ENCODE measurements at places on chromosomes 6 and 20. TPM values are rescaled to one million over a fixed set of nuclear protein-coding genes. Genes with fewer than 3 reads are reported as not detected.

- H3K36me3 ChIP-seq: no peaks in the 10 kb centered on the region
- H3K4me1 ChIP-seq: no peaks in the 10 kb centered on the region
- no peak for DNase-seq
- H3K27ac ChIP-seq: no peak overlapping the region
- no peaks in the 10 kb centered on the region for H3K27me3 ChIP-seq
Measured at GRCh38 chr6:166648846-166649245, 21.8 kb upstream of the RPS6KA2 start.

DNA sequence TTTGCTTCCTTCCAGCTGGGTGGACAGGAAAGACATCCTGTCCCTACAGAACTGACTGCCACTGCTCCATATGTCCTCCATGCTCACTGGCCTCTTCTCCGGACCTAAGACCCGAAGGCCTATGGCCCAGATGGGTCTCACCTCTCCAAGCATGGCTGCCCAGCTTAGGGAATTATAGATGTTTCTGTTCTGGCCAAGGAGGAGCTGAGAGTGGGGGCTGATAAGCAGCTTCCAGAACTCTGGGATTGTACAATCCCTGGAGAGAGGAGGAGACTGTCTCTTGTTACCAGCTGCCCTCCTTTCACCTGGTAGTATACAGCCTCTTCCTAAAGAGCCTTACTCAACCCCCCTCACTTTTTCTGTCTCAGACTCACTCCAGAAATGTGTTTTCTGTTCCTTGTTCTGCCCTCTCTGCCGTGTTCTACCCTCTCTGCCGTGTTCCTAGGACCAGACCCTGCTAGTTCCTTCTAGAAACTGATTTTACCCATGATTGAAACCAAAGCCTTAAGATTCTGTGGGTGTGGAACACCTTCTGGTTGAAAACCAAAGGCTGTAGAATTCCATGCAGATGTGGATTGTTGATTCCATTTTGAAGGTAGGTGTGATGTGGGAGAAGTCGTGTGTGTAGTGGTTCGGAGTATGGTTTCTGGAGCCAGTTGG lies 28.7 kb downstream of the ANKS1A start:
- no peaks in the 10 kb centered on the region for H3K27me3 ChIP-seq
- H3K36me3 ChIP-seq: no peaks in the 10 kb centered on the region
- H3K4me1 ChIP-seq: no peaks in the 10 kb centered on the region
- no peak for DNase-seq

MYMX gene
- total RNA-seq: not detected

- no peak overlapping the region for H3K4me3 ChIP-seq
- H3K27me3 ChIP-seq: no peaks in the 10 kb centered on the region
- peaks cover 6% of the 10 kb centered on the region for H3K36me3 ChIP-seq
- no peak for DNase-seq
- peaks cover 26% of the 10 kb centered on the region for H3K4me1 ChIP-seq
- H3K27ac ChIP-seq: no peak overlapping the region
Measured at GRCh38 chr6:43061861-43062260, 2.4 kb downstream of the KLC4 start.

FRMD1 gene
- 0.07 TPM for total RNA-seq

DNA sequence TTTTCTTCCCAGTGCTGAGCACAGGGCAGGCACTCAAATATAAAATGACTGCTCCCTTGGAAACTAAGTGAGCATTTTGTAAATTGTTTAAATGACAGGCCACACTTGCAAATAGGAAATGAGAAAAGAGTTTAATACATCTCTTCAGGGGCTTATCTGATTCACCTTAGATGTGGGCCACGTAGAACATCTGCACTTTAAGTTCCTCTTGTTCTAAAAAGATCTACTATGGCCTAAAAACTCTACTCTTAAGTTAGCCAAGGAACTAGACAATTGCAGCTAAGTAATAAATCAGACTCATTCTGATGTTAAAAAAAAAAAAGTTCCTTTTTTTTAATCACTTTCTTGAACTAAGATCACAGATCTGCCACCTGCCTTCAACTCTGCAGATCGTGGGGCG lies 126.3 kb downstream of the KIF16B start:
- H3K27me3 ChIP-seq: no peaks in the 10 kb centered on the region
- no peak overlapping the region for H3K27ac ChIP-seq
- no peaks in the 10 kb centered on the region for H3K36me3 ChIP-seq
- no peak for DNase-seq
- no peak overlapping the region for H3K4me3 ChIP-seq

GRCh38 chr20:53582574-53583351 lies 10.9 kb downstream of the ZNF217 start:
- H3K27ac ChIP-seq: peak overlapping the region; percentile 42
- peaks cover 85% of the 10 kb centered on the region for H3K4me1 ChIP-seq
- H3K4me3 ChIP-seq: no peak overlapping the region
- no peaks in the 10 kb centered on the region for H3K36me3 ChIP-seq
- no peak for DNase-seq

COL12A1 gene
- 3.7 TPM for total RNA-seq

DNA sequence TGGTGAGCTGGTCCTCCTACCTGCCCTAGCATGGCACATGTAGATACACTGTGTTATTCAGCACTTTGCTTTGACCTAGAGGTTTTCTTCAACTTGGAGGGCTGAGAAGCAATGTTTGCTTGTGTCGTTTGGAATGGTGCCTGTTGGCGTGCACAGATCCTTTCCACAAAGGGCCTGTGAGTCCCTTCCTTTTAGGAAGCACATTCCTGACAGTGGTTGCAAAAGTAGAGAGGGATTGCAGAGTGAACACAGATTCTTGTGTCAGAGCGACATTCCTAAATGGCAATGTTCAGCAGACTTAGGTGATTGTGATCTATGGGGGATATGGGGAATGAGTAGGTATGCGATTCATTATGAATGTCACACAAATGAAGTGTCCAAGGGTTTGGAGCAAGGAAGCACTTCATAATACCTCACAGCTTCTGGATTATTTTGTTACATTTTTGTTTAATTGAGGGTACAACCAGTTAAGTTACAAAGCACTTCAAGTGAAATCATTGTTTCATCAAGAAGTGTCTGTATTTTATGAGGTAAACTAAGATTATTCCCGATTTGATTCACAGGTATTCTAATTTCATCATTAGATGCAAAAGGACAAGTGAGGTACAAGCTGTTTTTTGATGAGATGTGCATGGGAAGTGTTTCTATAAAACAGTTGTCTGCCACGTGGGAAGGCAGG lies 713 bp upstream of the RNF144B start:
- peak overlapping the region; percentile 62 for H3K4me3 ChIP-seq
- H3K4me1 ChIP-seq: no peaks in the 10 kb centered on the region
- peak overlapping the region; percentile 88 for H3K27ac ChIP-seq
- H3K36me3 ChIP-seq: no peaks in the 10 kb centered on the region
- DNase-seq: peak; percentile 34

FNDC1 gene
- total RNA-seq: 2.7 TPM

- no peaks in the 10 kb centered on the region for H3K36me3 ChIP-seq
- no peaks in the 10 kb centered on the region for H3K27me3 ChIP-seq
- DNase-seq: peak; percentile 77
- no peak overlapping the region for H3K4me3 ChIP-seq
- no peak overlapping the region for H3K27ac ChIP-seq
Measured at GRCh38 chr6:150711584-150712504, 112.2 kb downstream of the PLEKHG1 start.

GPLD1 gene
- 19.9 TPM for total RNA-seq

MAS1 gene
- total RNA-seq: not detected

DNA sequence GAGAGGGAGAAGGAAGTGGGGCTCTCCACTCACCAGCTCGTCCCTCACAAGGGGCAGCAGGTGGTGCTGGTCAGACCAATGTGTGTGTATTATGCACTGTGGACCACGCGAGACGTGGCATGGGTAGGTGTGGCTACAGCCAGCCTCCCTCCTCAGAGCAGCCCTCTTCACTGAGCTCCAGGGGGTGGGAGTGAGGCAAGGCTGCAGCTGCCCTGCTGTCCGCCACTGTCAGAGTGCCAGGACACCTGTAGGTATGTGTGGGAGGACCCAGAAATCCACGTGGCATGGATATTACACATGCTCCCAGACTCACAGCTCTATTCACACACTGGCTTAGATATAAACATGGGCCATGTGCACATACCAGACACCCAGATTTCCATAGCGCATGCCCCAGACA lies 90.3 kb downstream of the VEGFA start:
- H3K4me3 ChIP-seq: no peak overlapping the region
- no peak overlapping the region for H3K27ac ChIP-seq
- H3K27me3 ChIP-seq: no peaks in the 10 kb centered on the region
- no peaks in the 10 kb centered on the region for H3K36me3 ChIP-seq

DNA sequence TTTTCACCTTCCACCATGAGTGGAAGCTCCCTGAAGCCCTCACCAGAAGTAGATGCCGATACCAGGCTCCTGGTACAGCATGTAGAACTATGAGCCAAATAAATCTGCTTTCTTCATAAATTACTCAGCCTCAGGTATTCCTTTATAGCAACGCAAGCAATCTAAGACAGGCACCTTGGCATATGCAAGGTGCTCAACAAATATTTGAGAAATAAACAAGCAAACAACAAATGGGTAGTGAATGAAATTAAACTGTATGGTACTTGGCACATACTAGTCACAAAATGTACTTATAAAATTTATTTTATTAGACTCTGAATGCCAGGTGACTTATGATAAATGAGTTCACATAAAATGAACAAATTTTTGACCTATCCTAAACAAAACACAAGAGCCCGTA lies 220.3 kb downstream of the MAFB start:
- no peak overlapping the region for H3K4me3 ChIP-seq
- no peak overlapping the region for H3K27ac ChIP-seq
- no peak for DNase-seq
- no peaks in the 10 kb centered on the region for H3K4me1 ChIP-seq
- H3K27me3 ChIP-seq: no peaks in the 10 kb centered on the region
- H3K36me3 ChIP-seq: no peaks in the 10 kb centered on the region

GRCh38 chr6:11021003-11021402 lies 23.1 kb downstream of the ELOVL2 start:
- no peaks in the 10 kb centered on the region for H3K4me1 ChIP-seq
- no peak overlapping the region for H3K4me3 ChIP-seq
- no peak for DNase-seq
- no peaks in the 10 kb centered on the region for H3K36me3 ChIP-seq
- H3K27ac ChIP-seq: no peak overlapping the region

GRCh38 chr6:151068761-151069312 lies 170.9 kb upstream of the AKAP12 start:
- H3K27me3 ChIP-seq: no peaks in the 10 kb centered on the region
- H3K4me3 ChIP-seq: no peak overlapping the region
- peak overlapping the region; percentile 89 for H3K27ac ChIP-seq

C20orf204 gene
- total RNA-seq: not detected

TRAM2 gene
- total RNA-seq: 18.2 TPM

GRCh38 chr6:161168281-161168891 lies 105.5 kb downstream of the AGPAT4 start:
- H3K4me3 ChIP-seq: no peak overlapping the region
- H3K27me3 ChIP-seq: no peaks in the 10 kb centered on the region
- no peaks in the 10 kb centered on the region for H3K4me1 ChIP-seq
- H3K27ac ChIP-seq: no peak overlapping the region

- H3K4me3 ChIP-seq: no peak overlapping the region
- no peak for DNase-seq
- H3K36me3 ChIP-seq: no peaks in the 10 kb centered on the region
- H3K4me1 ChIP-seq: peaks cover 8% of the 10 kb centered on the region
- no peaks in the 10 kb centered on the region for H3K27me3 ChIP-seq
Measured at GRCh38 chr6:30035784-30036183, 25.3 kb upstream of the POLR1H start.

- H3K27me3 ChIP-seq: no peaks in the 10 kb centered on the region
- DNase-seq: no peak
Measured at GRCh38 chr6:111973927-111974639, 79.8 kb upstream of the CCN6 start.

DNA sequence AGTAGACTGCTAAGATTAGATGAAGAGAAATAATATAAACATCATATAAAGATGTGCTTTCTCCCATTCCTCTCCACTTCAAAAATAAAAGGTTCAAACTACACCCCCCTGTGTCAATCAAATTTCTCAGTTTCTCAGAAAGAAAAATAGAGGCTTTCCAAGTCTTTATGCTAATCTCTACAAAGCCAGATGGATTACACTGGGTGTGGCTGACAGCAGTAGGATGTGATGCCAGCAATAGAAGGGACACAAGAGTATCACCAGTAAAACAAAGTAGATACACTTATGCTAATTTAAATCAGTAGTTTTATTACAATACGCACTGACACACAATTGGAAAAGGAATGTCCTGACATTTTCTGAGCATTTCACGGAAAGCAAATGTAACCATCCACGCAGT lies 353.4 kb downstream of the RNGTT start:
- DNase-seq: no peak
- no peaks in the 10 kb centered on the region for H3K36me3 ChIP-seq
- no peaks in the 10 kb centered on the region for H3K4me1 ChIP-seq

PRICKLE4 gene
- total RNA-seq: not detected

- H3K4me1 ChIP-seq: peaks cover 9% of the 10 kb centered on the region
- no peak overlapping the region for H3K27ac ChIP-seq
- H3K27me3 ChIP-seq: no peaks in the 10 kb centered on the region
- DNase-seq: no peak
- H3K4me3 ChIP-seq: no peak overlapping the region
Measured at GRCh38 chr20:34512266-34512954, 3.8 kb upstream of the DYNLRB1 start.

DNA sequence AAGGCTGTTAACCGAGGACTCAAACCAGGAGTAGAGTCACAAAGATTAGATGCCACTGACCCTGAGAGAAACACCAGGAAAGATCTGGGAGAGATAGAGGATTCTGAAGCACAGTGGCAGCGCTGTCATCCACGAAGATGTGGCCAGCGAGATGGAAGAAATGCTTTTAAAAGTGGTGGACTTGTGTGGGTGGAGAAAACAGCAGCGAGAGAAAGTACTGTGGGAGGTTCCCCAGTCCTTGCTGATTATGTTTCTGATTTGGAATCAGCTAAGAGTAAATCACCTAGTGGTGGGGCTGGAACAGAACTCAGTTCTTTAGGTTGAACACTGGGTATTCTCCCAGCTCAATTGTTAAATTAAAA lies 435 bp upstream of the ZNF322 start:
- peak overlapping the region; percentile 66 for H3K27ac ChIP-seq
- H3K27me3 ChIP-seq: no peaks in the 10 kb centered on the region
- peak overlapping the region; percentile 82 for H3K4me3 ChIP-seq
- no peaks in the 10 kb centered on the region for H3K4me1 ChIP-seq
- H3K36me3 ChIP-seq: peaks cover 9% of the 10 kb centered on the region

DNA sequence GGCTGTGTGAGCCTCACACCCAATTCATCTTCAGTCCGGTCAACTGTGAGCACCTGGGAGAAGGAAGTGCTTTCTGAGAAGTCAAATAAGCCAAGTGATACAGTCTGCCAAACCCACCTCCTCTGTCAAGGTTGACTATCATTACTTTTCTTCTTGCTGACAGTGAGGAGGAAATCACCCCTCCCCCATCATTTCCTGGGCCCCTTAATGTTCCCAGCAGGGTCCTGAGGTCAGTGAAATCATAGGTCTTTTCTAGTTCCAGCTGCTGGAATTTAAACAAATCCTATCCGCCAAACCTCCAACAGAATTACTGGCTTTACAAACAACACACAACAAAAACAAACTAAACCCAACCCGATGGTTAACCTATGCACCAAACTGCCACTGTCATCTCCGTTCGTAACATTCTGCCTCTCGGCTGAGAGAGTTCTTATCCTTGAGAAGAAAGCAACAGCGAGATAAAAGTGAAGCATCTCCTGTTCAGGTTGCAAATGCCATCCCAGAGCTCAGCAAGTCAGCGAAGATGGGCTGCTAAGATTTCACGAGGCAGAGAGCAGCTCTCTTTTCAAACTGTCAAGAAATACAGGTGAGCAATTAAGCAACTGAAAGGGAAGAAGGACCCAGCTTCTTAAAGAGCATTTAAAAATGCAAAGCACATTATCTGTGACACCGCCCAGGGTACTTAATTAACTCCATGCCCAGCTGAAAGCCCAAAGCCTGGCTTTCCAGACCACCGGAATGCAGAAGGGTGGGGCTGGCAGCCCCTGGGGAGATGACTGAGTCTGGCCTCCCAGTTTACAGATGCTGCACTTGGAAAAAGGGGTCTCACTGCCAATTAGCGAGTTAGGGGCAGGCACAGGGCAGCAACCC lies 24.7 kb downstream of the GFOD1 start:
- no peak overlapping the region for H3K4me3 ChIP-seq
- no peak overlapping the region for H3K27ac ChIP-seq
- no peak for DNase-seq
- H3K4me1 ChIP-seq: no peaks in the 10 kb centered on the region
- H3K36me3 ChIP-seq: no peaks in the 10 kb centered on the region

Data from right lobe of liver (tissue), 6 donors.